ENCODE measurements at places on chromosomes 7 and 10.

DNA sequence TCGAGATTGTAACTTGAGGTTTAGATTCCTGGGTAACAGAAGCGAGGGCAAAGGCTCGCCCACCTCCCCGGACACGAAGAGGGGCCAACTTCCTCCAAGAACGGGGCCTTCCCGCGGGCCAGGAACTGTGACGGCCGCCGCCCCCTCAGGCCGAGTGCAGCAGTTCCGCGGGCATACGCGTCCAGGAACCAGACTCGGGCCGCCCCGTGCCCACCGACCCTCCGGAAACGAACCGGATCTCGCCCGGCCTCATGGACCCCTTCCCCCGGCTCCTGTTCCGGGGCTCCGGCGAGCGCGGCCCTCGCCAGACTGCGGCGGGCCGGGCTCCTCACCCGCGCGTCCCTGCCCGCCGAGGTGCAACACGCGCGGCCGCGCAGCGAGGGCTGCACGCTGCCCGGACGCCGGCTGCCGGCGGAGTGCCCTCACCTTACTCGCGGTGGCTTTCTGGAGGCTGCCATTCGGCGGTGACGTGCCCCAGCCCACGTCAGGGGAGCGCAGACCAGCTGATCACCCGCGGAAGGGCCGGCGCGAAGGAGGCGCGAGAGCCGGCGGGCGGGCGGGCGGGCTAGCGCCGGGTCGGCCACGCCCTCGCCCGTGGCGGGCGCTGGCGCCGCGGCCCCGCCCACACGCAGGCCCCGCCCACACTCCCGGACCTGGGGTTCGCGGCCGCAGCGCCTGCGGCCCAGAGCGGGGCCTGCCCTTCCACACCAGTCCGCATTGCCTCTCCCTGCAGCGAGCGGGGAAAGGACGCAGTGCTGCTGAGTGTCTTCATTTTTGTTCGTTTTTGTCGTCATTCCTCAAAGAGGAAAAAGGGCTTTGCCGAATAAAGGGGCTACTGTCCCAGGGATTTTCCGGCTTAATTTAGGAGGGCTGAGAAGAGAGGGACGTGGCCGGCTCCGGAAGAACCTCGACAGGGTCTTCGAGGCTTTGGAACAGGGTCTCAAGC lies at the start of gene XPNPEP1:
Gene XPNPEP1 (minus strand): TSS at position 536 of the 946 bp plus-strand sequence. CDS start 78 bp downstream, at position 458.
- DNase-seq: peak; percentile 89

GRCh38 chr10:68121852-68122251 lies 12.6 kb downstream of the MYPN start:
- DNase-seq: no peak

GRCh38 chr7:98229991-98230745 lies 18.9 kb downstream of the BHLHA15 start:
- DNase-seq: no peak

DNA sequence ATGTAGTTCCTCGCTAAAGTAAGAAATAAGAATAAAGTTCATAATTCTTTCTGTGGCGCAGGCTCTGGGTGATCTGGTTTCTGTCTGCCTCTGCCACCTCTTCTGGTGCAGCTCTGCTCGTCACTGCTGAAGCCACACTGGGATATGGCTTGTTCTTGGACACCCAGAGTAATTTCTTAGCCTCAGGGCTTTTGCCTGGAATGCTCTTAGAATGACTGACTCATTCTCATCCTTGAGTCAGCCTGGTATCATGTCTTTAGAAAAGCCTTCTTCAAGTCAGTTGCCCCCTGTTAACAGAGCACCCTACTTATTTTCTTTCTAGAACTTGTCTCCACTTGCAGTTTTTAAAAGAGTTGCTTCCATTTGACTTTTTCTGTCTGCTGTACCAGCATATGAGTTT lies 2.0 kb downstream of the ZSCAN25 start:
- no peak for DNase-seq

- no peak for DNase-seq
Measured at GRCh38 chr7:70749831-70750230, 382.1 kb upstream of the GALNT17 start.

DNA sequence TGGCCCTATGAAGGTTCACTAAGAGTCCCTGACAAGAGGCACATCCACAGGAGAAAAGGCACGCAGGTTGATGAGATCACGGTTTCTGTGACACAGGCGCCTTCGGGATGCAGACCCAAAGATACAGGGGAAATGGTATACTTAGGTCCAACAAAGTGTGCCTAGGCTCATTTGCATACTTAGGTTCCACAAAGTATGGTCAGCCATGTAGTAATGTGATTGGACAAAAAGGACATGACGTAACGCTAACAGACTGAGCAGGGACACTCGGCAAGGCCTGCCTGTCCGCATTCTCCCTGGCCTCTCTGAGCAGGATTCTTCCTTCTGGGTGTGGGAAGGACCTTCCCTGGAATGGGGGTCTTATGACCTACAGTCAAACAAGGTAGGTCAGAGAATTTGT lies 190.6 kb downstream of the CELF2 start:
- no peak for DNase-seq

Measured in activated CD4-positive, alpha-beta T cell treated with anti-CD3 and anti-CD28 coated beads for 48 hours (primary cell).